ENCODE measurements at places on chromosomes 6 and 20.

- no peak for DNase-seq
These were observed 178.3 kb downstream of the ZDHHC14 start for GRCh38 chr6:157559201-157559756.

GRCh38 chr6:139528471-139528870 is 154.0 kb upstream of the CITED2 start:
- no peak for DNase-seq

DNA sequence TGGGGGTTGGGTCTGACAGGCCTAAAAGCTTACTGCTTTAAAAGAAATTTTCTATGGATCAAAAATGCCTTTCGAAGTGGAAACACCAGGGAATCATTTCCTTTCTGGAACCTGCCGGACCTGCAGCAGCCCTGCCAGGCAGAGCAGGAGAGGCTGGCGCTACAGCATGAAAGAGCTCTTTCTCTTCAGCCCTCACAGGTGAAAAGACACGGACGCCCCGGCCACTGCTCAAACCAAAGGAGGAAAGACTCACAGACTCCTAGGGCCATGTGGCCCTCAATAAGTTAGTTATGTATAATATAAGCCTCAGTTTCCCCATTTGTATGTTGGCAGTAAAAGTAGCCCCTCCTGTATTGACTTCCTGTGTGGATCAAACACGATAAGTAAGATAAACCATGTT is 8.3 kb downstream of the SCML4 start:
- DNase-seq: no peak

- no peak for DNase-seq
These were observed 46.8 kb downstream of the KCNB1 start for GRCh38 chr20:49435639-49436038.

DNA sequence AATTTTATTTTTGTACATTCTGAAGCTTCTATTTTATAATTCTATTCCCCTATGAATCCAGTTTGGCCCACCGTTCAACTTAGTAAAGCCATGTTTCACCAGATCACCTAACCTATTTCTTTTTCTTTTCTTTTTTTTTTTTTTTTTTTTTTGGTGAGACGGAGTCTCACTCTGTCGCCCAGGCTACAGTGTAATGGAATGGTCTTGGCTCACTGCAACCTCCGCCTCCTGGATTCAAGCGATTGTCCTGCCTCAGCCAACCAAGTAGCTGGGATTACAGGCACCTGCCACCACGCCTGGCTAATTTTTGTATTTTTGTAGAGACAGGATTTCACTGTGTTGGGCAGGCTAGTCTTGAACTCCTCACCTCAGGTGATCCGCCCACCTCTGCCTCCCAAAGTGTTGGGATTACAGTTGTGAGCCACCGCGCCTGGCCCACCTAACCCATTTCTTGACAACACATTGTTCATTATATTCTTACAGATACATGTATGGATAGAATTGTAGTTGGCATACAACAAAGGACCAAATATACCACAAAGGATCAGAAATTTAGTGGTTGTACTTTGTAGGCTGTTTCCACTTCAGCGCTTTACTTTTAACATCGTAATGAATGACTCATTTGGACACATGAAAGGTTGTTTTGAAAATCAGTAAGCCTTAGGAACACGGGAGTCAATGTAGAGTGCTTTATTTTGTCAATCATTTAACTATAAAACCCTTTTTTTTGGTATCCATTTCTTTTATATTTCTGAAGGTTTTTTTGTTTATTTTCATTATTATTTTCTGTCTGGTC is 63.2 kb downstream of the GJA1 start:
- DNase-seq: no peak
